ENCODE measurements at places on chromosomes 6 and 20.

GRCh38 chr20:62293111-62293784, 9.5 kb upstream of the ADRM1 start:
- DNase-seq: no peak

DNA sequence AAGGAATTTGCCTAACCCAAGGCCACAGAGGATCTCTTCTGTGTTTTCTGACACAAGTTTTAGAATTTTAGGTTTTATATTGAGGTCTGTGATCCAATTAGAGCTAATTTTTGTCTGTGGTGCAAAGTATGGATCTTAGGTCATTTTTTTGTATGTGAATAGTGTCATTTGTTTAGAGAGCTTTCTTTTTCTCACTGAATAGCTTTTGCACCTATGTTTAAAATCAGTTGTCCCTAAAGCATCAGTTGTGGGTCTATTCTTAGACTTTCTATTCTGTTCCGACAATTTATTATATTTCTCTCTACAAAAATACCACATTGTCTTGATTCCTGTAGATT, 341 bp upstream of the MCM9 start:
- DNase-seq: no peak

- peak; percentile 46 for DNase-seq
Measured at GRCh38 chr6:26130581-26131249, 43.5 kb downstream of the HFE start.

DNA sequence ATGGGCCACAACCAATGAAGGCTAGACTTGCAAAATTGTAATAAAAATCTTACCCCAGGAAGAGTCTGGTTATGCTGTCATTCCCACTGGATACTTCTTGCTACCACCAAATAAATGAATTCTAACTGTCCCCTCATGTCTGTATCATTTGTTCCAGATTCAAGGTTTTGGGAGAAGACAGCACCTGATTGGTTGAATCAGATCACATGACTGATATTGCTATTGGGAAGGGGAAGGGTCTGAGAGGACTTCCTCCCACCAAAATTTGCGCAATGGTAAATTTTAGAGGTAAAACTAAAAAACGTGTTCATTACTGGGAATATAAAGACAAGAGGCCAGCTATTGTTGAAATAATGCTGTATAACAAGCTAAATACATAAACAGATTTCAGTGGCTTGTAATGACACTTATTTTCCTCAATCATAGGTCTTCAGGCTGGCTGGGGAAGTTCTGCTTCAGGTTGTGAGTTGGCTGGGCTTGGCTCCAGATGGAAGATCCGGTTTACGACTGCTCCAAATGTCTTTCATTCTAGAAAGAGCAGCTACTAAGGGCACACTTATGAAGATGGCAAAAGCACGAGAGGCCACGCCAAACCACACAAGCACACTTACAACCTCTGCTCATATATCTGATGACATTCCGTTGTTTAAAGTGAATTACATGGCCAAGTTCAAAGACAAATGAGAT, 27.1 kb upstream of the TASP1 start:
- DNase-seq: no peak

GRCh38 chr20:48359692-48360341, 468.0 kb downstream of the PREX1 start:
- peak; percentile 72 for DNase-seq

GRCh38 chr20:38220587-38221118, 39.9 kb downstream of the KIAA1755 start:
- DNase-seq: no peak

GRCh38 chr6:95741045-95741444, 163.7 kb downstream of the MANEA start:
- DNase-seq: no peak

DNA sequence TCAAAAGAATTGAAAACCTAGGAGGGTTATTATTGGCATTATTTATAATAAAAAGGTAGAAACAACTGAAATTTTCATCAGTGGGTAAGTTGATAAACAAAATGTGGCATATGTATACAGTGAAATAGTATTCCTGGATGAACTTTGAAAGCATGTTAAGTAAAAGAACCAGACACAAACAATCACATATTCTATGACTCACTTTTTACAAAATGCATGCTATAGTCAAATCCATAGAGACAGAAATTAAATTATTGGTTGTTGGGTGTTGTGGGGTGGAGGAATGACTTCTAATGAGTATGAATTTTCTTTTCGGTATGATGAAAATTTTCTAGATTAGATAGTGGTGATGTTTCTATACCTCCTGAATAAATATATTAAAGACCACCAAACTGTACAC, 94.6 kb downstream of the LRRC1 start:
- DNase-seq: no peak

DNA sequence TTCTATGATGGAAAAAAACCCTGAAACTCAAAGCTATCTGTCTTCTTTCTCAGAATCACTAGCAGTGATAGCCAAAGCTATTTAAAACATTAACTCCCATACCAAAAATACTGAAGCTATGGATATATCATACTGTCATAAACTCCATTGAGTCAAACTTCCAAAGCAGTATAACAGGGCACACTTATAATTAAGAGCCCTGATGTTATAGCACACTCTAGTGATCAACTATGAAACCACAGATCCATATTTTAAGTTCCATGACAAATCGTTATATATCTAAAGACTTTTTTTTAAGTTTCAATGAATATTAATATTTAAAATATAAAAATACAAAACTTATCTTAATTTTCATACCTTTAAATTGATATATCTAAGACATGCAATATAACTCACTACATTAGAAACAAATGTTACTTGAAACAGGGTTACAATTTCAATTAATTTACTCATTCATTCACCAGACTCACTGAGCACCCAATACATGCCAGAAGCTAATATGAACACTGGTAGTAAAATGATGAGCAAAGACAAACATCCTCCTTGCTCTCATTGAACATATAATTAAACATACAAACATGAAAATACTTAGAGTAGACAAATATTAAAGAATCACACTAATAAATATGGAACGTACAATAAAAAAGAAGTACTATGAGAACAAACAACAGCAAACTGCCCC, 69.3 kb downstream of the IBTK start:
- peak; percentile 18 for DNase-seq

DNA sequence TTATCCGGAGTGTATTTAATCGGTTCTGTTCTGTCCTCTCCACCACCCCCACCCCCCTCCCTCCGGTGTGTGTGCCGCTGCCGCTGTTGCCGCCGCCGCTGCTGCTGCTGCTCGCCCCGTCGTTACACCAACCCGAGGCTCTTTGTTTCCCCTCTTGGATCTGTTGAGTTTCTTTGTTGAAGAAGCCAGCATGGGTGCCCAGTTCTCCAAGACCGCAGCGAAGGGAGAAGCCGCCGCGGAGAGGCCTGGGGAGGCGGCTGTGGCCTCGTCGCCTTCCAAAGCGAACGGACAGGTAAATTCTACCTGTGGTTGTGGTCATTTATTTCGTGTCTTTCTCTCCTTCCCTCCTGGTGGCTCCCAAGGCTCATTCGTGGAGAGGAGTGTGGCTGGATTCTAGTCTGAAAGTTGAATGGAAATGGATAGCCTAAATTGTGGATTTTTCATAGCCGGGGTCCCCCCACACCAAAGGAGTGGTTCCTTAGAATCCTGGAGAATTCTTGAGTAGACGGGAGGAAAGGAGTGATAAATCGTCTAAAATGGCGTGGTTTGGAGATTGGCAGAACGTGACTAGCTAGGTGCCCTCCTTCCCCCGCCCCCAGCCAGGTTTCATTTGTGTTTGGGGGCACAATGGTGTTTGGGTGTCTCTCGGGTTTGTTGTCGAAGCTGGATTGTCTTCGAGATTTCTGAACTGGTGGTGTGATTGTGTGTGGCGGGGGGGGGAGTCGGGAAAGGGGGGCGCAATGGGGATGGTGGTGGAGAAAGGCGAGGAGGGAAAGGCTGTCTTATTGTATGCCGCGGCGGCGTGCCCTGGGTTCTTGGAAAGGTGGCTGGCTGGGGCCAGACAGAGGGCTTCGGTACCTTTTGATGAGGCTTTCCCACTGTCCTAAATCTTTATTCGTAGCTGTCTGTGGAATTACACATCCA, 673 bp downstream of the MARCKS start:
- DNase-seq: peak; percentile 40

DNA sequence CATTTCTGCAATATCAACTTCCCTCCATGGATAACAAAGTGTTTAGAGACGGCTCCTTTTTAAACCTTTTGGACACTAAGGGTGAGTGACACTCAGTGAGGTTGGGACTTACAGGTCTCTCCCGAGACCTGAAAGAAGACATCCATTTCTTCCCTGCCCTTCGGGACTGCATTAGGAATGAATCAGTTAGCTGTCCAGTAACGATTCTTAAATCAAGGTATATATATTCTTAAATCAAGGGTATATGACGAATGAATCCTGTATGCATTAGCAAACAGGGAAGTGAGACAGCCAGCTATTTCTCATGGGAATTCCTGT, 52.9 kb downstream of the EDN1 start:
- no peak for DNase-seq

GRCh38 chr6:84798257-84798656, 33.9 kb upstream of the TBX18 start:
- DNase-seq: no peak

GRCh38 chr6:150081702-150082101, 12.8 kb upstream of the ULBP3 start:
- no peak for DNase-seq

GRCh38 chr20:64080013-64080812, at the start of gene OPRL1:
TSS of gene OPRL1 (plus strand) at chr20:64080082. CDS start at chr20:64092721, 12,639 bp downstream.
- peak; percentile 53 for DNase-seq

- peak; percentile 70 for DNase-seq
Measured at GRCh38 chr20:59518881-59519706, 85.2 kb upstream of the PHACTR3 start.

DNA sequence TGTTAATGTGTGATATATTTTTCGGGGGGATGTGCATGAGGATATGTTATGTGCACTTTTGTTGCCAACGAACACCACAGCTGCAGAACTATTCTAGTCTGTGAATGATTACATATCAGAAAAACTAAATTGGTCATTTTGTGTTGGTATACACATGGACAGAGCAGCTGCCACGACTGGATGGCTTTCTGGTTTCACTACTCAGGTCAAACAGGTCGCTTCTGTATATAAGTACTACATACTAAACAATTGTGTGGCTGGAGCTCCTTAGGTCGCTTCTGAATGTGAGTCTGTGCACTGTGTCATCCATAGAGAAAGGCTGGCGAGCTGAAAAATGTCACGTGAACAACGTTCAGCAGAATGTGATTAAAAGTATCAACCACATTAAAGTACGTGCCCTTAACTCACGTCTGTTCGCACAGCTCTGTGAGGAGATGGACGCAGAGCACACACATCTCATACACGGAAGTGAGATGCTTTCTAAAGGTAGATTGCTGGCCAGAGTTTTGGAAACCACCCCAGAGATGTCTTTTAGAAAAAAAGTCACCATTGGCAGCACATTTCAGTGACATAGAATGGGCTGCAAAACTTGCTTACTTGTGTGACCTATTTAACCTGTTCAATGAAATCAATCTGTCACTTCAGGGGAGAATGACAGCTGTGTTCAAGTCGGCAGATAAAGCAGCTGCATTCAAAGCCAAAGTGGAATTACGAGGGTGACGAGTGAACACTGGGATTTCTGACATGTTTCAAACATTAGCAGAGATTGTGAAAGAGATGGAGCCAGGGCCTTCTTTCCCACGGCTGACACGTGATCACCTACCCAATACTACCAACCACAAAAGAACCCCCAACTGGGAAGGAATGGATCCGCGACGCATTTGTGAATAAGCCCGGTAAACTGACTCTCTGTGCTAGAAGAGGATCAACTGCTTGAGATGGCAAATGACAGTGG, 176.6 kb downstream of the PDE10A start:
- DNase-seq: no peak

GRCh38 chr6:126698732-126699240, 358.9 kb downstream of the CENPW start:
- no peak for DNase-seq

DNA sequence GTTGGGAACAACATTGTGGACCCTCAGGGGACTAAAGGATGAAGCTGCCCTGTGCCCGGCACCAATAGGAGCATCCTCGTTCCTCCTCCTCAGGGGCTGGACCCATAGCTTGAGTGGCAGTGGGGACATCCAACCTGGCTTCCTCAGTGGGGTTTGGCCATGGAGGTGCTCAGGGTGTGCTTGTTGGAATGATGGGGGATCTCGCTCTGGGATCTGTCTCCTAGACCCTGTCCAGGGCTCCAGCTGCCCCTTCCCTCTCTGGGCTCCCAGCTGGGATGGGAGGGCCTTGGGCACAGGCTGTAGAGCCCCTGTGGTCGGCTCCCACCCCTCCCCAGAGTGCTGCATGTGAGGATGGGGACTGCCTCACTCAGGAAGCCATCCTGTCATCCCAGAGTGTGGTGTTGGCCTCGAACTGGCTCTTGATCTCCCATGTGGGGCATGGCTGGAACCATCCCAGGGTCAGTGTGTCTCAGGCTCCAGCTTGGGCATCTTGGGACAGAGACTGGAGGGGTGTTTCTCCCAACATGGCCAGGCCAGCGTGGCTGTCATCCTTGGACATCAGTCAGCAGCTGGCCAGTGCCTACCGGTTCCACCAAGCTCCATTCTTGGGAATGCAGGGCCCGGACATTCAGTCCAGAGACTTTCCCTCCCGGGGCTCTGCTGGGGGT, 9.5 kb upstream of the MYT1 start:
- DNase-seq: no peak

DNA sequence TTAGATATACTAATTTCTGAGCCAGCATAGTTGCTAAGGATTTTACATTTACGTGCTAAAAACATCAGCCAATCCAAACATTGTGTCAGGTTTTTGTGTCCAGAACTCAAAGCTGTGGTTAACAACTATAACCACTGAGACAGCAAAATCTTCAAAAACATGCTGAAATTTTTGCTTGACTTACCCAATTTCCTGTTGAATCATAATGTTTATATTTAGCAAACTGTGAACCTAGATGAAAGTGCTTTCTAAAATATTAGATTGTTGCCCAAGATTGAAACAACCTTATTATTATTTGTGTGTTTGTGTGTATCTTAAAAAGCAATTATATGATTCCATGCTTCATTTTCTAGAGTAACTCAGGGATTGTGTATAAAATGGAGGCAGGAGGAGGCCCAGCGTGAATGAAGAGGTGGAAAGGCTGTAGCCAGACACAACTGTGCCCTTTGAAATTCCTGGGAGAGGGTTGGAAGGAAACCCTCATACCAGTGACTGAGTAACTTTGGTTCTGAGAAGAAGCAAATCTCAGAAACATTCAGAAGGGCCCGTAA, 48.0 kb downstream of the ARMC2 start:
- peak; percentile 27 for DNase-seq

- DNase-seq: peak; percentile 10
Measured at GRCh38 chr6:133179481-133179880, 61.7 kb upstream of the EYA4 start.

GRCh38 chr20:63529861-63530787, 7.1 kb downstream of the PTK6 start:
- no peak for DNase-seq

GRCh38 chr6:24332317-24332716, 25.5 kb downstream of the DCDC2 start:
- no peak for DNase-seq

DNA sequence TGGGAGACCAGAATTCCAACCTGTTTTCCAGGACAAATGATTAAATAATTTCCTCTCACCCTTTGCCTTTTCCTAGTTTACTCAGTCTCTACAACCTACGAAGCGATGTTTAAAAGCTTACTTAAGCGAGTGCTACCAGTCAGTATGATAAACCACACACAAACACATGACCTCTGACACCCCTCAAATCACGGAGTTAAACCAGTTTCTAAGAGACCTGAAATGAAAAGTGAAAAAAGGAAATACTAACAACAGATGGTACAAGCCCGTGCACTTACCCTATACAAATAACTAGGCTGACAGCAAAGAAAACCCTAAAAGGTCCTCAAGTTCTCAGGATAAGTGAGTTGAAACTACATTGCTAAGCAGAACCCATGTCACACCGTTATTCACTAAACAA, 7.7 kb downstream of the TNFRSF21 start:
- no peak for DNase-seq

GRCh38 chr6:134816780-134817179, 133.1 kb downstream of the ALDH8A1 start:
- no peak for DNase-seq

Data from NAMALWA (cell line).